ENCODE measurements at places on chromosomes 3 and 15. TPM values are rescaled to one million over a fixed set of nuclear protein-coding genes. Genes with fewer than 3 reads are reported as not detected.

GRCh38 chr3:18412684-18413083, 12.5 kb downstream of the SATB1 start:
- no peak for DNase-seq

- no peak for DNase-seq
Measured at GRCh38 chr3:139634111-139634635, 43.6 kb downstream of the NMNAT3 start.

DNA sequence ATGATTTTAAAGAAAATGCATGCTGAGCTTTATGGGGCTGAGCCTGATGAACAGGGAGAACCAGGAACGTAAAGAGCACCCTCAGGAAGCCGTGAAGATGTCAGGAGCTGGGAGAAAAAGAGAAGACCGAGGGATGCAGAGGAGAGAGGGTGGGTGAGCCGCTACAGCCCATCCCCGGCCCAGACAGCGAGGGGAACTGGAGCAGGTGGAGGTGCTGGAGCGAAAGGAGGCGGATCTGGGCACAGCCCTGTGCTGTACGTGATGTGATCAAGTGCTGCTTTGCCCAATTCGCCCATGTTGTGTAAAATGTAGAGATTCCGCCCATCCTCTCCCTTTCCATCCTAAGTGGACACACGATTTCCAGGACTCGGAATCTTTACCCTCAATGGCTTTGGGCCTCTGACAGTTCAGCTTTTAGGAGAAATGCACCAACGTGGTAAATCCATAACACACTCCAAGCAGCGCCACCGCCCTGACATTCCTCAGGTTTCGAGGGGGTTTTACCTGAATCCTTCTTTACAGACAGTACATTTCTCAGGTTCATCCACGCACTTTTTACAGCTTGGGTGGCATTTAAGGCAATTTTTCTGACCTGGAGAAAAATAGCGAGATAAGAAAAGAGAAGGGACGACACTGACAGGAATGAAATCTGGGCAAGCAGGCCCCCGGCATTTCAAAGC, 27.1 kb upstream of the SNRPA1 start:
- DNase-seq, result no peak

- DNase-seq, result no peak
Measured at GRCh38 chr3:180563406-180563805, 38.6 kb upstream of the TTC14 start.

ACOX2 gene
- total RNA-seq, result 26.8 TPM

All from omental fat pad (tissue), 4 donors.